ENCODE measurements at places on chromosomes 2 and 18. TPM values are rescaled to one million over a fixed set of nuclear protein-coding genes. Genes with fewer than 3 reads are reported as not detected.

SFTPB gene
- total RNA-seq = not detected

- no peak for DNase-seq
Measured at GRCh38 chr18:34820360-34821065, 110.4 kb downstream of the DTNA start.

PRKAG3 gene
- not detected for total RNA-seq

DNA sequence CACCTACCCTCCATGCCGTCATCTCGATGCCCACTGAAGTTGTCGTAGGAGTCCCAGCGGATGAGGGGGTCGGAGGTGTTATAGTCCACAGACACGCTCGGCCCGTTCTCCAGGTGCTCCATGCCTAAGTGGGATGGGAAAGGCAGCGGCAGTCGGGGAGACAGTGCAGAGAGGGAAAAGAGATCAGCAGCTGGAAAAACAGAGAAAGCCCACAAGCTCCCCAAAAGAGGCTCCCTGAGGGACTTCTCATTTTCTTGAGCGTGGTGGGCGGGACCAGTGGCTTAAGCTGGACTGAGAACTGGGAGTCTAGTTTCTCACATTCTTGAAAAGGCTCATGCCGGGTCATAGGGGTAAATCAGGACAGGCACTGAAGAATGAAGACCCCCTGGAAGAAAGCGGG is 121.9 kb downstream of the TNS1 start:
- DNase-seq = no peak

DNA sequence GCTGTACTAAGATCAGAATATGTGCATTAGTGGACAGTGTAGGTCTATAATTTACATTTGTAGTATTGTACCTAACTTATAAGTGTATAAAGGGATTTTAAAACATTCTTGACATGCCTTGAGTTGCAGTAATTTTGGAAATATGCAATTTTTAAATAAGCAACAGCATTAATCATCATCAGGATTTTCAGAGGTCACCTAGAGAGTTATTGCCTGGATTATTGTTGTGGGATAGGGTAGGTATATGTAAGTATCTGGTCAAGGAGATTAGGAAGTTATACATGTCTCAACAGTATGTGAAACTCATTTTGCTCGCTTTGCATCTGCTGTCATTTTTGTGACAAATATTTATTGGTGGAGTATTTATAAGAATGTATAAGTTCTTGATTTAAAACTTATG is 184.2 kb downstream of the WDR7 start:
- no peak for DNase-seq

- DNase-seq = no peak
Measured at GRCh38 chr2:219949053-219949452, 321.6 kb downstream of the SLC4A3 start.

TMEM247 gene
- total RNA-seq = not detected

GRCh38 chr2:68336192-68336591 is 16.4 kb upstream of the CNRIP1 start:
- DNase-seq = peak; percentile 4

DNA sequence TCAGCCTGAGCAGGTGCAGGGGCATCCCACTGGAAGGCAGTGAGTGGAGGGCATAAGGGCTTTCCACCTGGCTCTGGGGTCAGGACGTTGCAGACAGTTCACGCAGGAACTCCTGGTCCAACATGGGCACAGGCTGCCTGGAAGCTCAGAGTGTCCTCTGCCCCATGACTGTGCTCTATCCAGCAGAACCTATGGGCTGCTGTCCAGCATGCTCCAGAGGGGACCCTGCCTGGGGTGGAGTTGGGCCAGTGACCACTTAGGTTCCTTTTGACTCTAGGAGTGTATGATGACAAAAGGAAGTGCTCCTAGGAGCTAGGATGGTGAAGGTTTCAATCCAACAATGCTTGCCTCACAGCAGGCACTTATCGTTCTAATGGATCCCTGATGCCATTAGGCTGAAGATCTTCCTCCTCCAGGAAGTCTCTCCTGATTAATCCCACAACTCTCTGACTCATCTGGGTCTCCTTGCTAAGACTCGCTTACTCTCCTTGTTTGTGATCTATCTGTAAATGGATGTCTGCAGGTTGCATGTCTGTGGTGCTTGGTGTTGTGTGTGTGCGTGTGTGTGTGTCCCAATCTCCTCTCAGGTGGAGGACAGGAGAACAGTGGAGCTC is 224.0 kb downstream of the CELF4 start:
- DNase-seq = no peak

DNA sequence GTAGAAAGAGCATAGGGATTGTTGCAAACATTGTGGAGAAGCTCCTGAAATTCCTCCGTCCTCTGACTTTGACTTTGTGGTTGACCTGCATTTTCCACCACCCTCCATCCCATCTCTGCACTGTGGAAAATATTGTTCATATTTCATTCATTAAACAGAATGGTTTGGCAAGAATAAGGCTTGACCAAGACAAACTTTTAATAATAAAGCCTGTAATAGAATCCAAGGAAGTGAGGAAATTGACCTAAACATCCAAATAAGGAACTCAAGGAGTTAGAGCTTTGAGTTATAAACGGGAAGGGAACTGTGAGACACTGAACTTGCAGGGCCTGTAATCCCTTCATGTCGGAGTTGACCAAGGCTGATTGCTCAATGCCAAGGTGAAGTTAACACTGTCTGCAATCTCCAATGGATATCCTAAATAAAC is 115.2 kb downstream of the GFPT1 start:
- DNase-seq = peak; percentile 61

DNA sequence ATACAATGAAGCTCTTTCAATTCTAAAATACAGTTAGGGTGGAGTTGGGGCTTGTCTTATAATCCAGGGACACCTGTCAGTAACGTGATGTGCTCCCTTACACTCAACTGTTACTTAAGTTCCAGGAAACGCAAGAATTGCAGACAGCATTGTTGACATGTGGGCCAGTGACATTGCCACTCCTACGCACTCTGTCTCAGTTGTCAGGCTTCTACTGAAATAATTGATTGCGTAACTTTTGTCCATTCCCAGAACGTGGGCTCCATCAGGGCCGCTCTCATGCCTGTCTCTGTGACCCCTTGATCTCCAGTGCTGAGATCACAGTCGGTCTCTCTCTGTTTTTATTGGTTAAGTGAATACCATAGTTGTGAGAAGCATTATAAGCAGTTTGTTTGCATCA is 487.8 kb downstream of the GALR1 start:
- no peak for DNase-seq

GBX2 gene
- total RNA-seq = 3.6 TPM

AGFG1 gene
- total RNA-seq = 87.9 TPM

DNA sequence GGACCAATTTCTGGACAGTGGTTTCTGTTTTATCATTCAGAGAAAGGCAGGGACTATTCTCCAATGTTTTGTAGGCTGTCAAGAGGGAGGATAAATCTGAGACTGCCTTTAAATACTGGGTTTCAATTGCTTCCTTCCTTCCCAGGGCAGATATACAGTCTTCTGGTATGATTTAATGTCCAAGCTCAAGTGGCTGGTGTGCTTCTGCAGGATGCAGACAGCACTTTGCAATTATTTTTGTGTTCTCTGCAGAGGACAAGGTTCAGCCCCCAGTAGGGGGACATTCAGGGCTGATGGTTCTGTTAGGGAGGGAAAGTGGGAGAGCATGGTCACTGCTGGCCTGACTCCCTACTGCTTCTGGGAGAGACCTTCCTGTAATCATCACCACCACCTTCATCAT is 4.6 kb upstream of the BOD1L2 start:
- DNase-seq = no peak

- DNase-seq = no peak
Measured at GRCh38 chr2:219886615-219887014, 259.2 kb downstream of the SLC4A3 start.

SDC1 gene
- 4.0 TPM for total RNA-seq

MALL gene
- total RNA-seq = 114 TPM

AQP12A gene
- not detected for total RNA-seq

RASGRP3 gene
- total RNA-seq = 42.1 TPM

DNA sequence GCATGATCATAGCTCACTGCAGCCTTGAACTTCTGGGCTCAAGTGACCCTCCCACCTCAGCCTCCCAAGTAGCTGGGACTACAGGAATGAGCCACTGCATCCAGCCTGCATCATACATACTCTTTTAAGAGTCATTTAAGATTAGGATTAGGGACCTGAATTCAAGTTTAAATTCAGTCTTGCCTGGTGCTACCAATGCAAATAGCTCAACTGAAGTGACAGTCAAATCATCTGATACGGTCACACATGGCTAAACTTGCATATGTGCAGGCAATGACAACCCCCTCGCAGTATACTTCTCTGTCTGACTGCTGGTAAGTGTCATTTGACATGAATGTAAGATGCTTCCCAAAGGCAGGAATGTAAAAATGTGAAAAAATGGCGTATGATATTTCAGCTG is 31.8 kb upstream of the TMEM131 start:
- no peak for DNase-seq

GRCh38 chr2:84882414-84882738 is 1.5 kb upstream of the TRABD2A start:
- DNase-seq = no peak

RESP18 gene
- not detected for total RNA-seq

GKN1 gene
- not detected for total RNA-seq

SMYD1 gene
- total RNA-seq = not detected

DNA sequence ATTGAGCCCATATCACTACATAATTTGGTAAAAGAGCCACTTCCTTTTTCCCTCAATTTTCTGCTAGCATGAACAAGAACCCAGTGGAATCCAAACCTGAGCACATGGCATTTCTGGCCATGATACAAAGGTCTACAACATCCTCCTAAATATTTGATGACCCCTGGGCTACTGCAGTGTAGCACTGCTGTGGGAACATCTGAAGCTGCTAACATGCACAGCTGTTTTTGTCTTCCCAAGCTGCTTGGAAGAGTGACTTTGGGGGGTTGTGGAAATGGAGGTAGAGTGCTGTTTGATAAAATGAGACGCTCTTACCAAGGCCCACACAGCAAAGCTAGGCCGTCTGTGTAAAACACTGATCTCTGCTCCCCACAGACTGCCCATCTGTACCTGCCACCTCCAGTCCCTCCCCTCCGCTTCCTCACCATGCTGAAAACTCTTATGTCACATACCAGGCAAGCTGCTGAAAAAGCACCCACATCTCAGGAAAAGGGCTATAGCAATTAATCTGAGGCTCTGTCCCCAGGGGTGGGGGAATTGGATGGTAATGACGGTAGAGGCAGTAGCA is 197.2 kb upstream of the HNRNPA3 start:
- DNase-seq = no peak

- no peak for DNase-seq
Measured at GRCh38 chr2:114550895-114551793, 108.7 kb downstream of the DPP10 start.

SERPINB12 gene
- total RNA-seq = not detected

DNA sequence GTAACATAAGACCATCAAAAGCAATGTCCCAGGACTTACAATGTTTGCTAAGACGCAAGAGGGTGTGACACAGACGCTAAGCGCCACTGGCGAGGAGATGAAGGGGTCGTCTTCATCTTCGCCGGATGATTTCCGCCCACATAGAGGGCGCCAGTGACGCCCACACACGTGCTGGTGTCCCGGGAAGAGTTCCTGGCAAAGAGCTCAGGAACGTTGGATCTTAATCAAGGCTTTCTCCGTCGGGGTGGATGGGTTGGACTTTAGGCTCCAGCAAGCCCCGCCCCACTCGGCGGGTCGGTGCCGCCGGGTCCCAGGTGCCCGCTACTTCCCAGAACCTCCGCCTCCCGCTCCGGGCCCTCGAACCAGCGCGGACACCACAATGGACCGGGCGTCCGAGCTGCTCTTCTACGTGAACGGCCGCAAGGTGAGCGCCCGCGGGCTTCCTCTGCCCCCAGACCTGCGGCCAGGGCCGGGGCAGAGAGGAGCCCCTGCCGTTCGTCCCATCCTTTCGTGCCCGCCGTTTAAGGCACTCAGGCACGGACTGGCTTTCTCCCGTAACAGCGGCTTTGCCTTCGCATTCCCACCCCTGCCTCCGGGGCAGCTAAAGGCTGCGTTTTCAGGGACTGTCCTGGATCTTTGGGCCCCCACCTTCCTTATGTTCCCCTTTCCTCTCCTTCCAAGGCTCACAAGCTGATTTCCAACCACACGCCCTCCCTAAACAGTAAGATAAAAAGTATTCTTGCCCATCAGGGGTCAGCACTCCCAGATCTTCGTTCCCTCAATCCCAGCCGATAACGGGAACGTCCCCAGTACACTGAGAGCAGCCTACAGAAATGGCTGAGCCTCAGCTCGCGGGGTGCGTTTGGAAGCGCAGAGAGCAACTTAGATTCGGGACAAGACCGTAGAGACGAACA is at the start of gene AOX1:
Gene AOX1 (plus strand): TSS at position 285 of the 914 bp plus-strand sequence. CDS start 95 bp downstream, at position 380.
- DNase-seq = peak; percentile 53

GRCh38 chr2:233011702-233012131 is 1.3 kb downstream of the NGEF start:
- no peak for DNase-seq

ABHD1 gene
- not detected for total RNA-seq

DNA sequence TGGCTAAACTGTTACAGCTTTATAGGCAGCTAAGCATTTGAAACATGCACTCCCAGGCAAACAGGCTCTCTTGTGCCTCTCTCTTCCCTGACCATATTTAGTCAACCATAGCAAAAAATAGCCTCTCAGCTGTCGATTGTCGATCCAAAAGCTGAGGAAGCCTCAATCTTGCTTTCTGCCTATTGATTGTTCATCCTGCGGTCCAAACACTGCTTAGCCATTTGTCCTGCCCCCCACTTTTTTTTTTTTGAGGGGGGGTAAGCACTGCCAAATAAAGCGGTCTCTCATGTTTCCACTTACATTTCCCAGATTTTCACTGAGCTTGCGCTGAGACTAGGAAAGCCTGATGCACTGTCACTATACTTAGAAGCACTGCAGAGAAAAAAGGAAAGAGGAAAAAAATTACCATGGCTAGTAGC is 90.8 kb downstream of the MIB1 start:
- DNase-seq = no peak

ATP6V1B1 gene
- total RNA-seq = 0.77 TPM

DNA sequence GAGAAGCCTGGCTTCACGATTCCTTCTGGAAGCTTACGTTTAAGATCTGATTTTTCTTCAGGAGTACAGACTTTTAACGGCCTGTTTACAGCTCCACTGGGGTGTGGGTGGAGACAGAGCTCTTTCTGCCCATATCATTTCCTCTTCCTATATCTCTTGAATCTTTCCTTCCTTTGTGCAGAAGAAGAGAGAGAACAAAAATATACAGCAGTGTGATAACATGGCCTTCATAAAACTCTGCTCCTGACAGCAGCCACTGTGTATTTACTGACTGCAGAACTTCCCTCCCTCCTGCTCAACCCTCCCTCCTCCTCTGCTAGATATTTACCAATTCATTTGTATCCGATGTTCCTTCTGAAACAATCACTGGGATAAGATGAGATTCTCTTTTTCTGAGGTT is 34.1 kb upstream of the REEP1 start:
- DNase-seq = no peak
